Heart right ventricle (tissue), 16 donors: ENCODE measurements at places on chromosomes 7 and 10. TPM values are rescaled to one million over a fixed set of nuclear protein-coding genes. Genes with fewer than 3 reads are reported as not detected.

DNA sequence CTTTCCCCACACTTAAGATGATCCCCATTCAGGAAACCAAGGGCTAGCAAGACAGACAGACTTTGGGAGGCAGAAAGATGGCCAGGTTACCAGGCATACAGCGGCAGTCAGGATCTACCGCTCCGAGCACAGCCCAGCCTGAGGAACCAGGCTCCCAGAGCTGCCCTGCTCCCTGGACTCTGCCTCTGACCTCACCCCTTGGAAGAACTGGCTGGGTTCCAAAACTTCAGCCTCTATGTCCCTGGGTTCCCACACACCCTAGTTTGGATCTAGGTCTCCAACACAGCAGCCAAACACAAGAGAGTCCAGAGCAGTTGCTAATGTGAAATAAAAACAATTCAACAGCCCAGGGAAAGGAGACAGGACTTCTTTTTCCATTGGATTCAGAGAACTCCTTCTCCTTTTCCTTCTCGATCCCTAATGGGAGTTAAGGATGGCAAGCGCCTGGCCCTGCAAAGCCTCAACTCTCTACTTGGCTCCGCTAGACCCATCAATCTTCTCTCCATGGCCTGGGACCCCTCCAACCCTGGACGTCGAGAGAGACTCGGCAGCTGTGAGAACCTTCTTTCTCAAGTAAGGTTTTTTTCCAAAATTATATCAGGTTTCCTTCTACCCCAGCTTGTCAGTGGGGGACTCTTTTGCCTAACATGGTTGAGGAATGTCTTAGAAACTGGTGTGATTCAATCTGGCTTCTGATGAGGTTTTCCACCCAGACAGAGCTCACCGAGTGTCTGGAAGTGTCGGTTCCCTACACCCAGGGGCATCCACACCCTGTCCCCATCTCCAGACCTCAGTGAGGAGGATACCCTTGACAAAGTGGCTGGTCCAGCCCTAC lies 219.6 kb downstream of the KCNMA1 start:
- no peak overlapping the region for H3K4me3 ChIP-seq
- no peaks in the 10 kb centered on the region for H3K27me3 ChIP-seq
- H3K4me1 ChIP-seq, result no peaks in the 10 kb centered on the region
- no peak overlapping the region for H3K27ac ChIP-seq
- H3K36me3 ChIP-seq, result no peaks in the 10 kb centered on the region

- H3K27me3 ChIP-seq, result no peaks in the 10 kb centered on the region
- peak overlapping the region; percentile 68 for H3K27ac ChIP-seq
- DNase-seq, result no peak
Measured at GRCh38 chr10:50382576-50383023, 131.3 kb upstream of the ASAH2 start.

GRCh38 chr10:38093816-38094157 lies 350 bp upstream of the ZNF37A start:
- DNase-seq, result no peak
- no peaks in the 10 kb centered on the region for H3K36me3 ChIP-seq
- no peaks in the 10 kb centered on the region for H3K27me3 ChIP-seq

GRCh38 chr10:77974396-77975074 lies 48.0 kb upstream of the DLG5 start:
- H3K36me3 ChIP-seq, result peaks cover 39% of the 10 kb centered on the region
- no peak overlapping the region for H3K4me3 ChIP-seq
- H3K4me1 ChIP-seq, result peaks cover 18% of the 10 kb centered on the region
- no peak for DNase-seq
- no peak overlapping the region for H3K27ac ChIP-seq

- peaks cover 13% of the 10 kb centered on the region for H3K36me3 ChIP-seq
- H3K27me3 ChIP-seq, result no peaks in the 10 kb centered on the region
- no peaks in the 10 kb centered on the region for H3K4me1 ChIP-seq
- H3K4me3 ChIP-seq, result no peak overlapping the region
Measured at GRCh38 chr7:21934808-21935207, 10.9 kb downstream of the CDCA7L start.

- no peak overlapping the region for H3K27ac ChIP-seq
- no peak for DNase-seq
- H3K27me3 ChIP-seq, result no peaks in the 10 kb centered on the region
- no peaks in the 10 kb centered on the region for H3K36me3 ChIP-seq
Measured at GRCh38 chr10:129416956-129417765, 49.9 kb upstream of the MGMT start.

DNA sequence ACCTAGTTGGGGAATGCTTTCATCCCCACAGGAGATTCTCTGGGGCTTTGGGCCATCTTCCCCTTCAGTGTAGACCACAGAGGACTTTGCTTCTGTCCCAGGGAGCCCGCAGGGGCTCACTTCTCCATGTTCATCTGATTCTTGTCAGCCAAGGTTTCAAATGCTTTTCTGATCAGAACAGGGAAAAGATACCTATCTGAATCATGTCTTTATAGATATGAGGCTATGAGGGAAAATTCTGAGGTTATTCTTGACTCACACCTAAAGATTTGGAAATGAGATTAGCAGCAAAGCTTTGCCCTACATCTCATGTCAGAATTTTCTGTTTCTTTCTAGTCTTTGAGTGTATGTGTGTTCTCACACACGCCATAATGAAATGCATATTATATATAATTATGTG lies 53.3 kb downstream of the FIGNL1 start:
- H3K27ac ChIP-seq, result no peak overlapping the region
- no peaks in the 10 kb centered on the region for H3K4me1 ChIP-seq
- peaks cover 48% of the 10 kb centered on the region for H3K27me3 ChIP-seq
- no peak for DNase-seq
- H3K4me3 ChIP-seq, result no peak overlapping the region

- DNase-seq, result no peak
- no peak overlapping the region for H3K4me3 ChIP-seq
- no peaks in the 10 kb centered on the region for H3K36me3 ChIP-seq
Measured at GRCh38 chr10:102227050-102227449, 951 bp downstream of the ELOVL3 start.

GRCh38 chr7:17094963-17095574 lies 203.4 kb upstream of the AHR start:
- peaks cover 10% of the 10 kb centered on the region for H3K4me1 ChIP-seq
- H3K4me3 ChIP-seq, result no peak overlapping the region
- no peaks in the 10 kb centered on the region for H3K27me3 ChIP-seq
- H3K27ac ChIP-seq, result no peak overlapping the region
- DNase-seq, result no peak
- H3K36me3 ChIP-seq, result no peaks in the 10 kb centered on the region

GRCh38 chr7:140517546-140518369 lies 38.5 kb upstream of the MKRN1 start:
- no peaks in the 10 kb centered on the region for H3K27me3 ChIP-seq
- H3K36me3 ChIP-seq, result no peaks in the 10 kb centered on the region
- peak; percentile 91 for DNase-seq
- H3K4me1 ChIP-seq, result peaks cover 11% of the 10 kb centered on the region
- no peak overlapping the region for H3K27ac ChIP-seq

DNA sequence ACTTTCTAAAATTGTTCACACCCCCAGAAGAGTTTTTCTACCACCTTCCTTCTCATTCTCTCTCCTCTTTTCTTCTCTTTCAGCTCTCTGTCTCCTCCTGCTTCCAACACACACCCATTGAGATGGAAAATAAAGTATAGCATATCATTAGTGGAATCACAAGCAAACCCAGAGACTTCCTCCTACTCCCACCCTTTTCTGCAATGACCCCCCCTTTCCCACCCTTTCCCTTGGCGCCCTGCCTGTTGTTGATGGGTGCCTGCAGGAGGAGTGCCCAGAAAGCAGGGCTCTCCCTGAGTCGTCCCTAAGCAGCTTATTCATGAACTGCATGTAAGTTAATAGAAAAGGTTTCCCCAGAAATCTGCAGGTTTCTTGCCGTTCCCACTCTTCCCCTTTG lies 300.0 kb downstream of the PLXNA4 start:
- no peak for DNase-seq
- no peaks in the 10 kb centered on the region for H3K27me3 ChIP-seq
- H3K4me3 ChIP-seq, result no peak overlapping the region
- no peaks in the 10 kb centered on the region for H3K36me3 ChIP-seq
- H3K4me1 ChIP-seq, result no peaks in the 10 kb centered on the region

DNA sequence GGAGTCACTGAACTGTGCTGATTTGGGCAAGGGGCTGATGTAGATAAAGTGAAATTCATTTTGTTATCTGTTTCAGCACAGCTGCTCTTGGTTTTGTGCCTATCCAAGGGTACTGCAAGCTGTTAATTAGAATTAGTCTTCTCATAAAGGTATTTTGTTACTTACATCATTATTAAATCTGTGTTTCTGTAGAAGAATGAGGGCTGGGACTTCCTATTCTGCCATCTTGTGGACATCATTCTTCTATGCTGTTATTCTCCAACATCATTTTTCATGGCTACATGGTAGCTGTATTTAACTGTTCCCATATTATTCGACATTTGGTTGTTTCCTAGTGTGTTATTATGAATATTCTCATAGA lies 76.2 kb upstream of the CCDC71L start:
- H3K4me1 ChIP-seq, result peaks cover 7% of the 10 kb centered on the region
- H3K27ac ChIP-seq, result no peak overlapping the region
- no peaks in the 10 kb centered on the region for H3K36me3 ChIP-seq
- no peak overlapping the region for H3K4me3 ChIP-seq
- H3K27me3 ChIP-seq, result no peaks in the 10 kb centered on the region

DNA sequence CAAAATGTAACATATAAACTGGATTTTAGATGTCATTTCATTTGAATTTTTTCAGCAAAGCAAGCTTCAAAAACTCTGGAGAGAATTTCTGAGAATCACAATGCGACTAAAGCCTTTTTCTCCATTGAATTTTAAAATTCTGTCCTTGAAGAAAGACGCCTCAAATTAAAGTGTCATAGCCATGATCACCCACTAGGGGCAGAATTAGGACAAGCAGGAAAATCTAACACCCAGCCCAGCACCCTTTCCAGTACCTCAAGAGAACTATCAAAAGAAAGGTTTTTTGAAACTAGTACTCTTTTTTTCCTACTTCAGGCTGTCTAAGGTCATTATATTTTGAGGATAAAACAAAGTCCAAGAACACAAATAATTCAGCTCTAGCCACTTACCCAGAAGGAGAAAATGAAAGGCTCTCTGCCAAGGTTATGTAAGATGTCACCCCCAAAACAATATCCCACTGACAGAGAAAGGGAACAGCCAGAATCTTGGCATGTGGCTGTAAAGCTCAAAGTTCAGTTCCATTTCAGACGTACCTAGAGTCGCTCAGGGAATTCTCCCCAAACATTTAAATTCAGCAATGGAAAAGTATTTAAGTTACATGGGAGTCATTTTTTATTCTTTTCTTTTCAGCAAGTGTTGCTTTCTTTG lies 299.4 kb downstream of the SNX13 start:
- H3K4me3 ChIP-seq, result no peak overlapping the region
- H3K4me1 ChIP-seq, result no peaks in the 10 kb centered on the region
- no peaks in the 10 kb centered on the region for H3K27me3 ChIP-seq
- no peak overlapping the region for H3K27ac ChIP-seq

The RTKN2 gene
- 0.30 TPM for total RNA-seq

The SLC16A9 gene
- 0.33 TPM for total RNA-seq

The TRIM50 gene
- not detected for total RNA-seq

The SUN3 gene
- total RNA-seq, result not detected

The ANKRD61 gene
- total RNA-seq, result not detected
